ENCODE measurements at places on chromosomes 12 and 14.
A peak's percentile ranks its signal among the peaks of the same experiment; 100 is the strongest.

DNA sequence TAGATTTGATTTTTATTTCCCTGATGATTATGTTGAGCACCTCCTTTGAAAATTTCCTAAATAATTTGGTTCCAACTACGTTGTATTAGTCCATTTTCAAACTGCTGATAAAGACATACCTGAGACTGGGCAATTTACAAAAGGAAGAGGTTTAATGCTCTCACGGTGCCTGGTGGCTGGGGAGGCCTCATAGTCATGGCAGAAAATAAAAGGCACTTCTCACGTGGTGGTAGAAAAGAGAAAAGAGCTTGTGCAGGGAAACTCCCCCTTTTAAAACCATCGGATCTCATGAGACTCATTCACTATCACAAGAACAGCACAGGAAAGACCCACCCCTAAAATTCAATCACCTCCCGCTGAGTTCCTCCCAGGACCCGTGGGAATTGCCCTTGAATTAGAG is 372.3 kb downstream of the RPL10L start:
- no peak for DNase-seq

- no peak for DNase-seq
Measured at GRCh38 chr12:45655743-45656142, 73.8 kb upstream of the ARID2 start.

DNA sequence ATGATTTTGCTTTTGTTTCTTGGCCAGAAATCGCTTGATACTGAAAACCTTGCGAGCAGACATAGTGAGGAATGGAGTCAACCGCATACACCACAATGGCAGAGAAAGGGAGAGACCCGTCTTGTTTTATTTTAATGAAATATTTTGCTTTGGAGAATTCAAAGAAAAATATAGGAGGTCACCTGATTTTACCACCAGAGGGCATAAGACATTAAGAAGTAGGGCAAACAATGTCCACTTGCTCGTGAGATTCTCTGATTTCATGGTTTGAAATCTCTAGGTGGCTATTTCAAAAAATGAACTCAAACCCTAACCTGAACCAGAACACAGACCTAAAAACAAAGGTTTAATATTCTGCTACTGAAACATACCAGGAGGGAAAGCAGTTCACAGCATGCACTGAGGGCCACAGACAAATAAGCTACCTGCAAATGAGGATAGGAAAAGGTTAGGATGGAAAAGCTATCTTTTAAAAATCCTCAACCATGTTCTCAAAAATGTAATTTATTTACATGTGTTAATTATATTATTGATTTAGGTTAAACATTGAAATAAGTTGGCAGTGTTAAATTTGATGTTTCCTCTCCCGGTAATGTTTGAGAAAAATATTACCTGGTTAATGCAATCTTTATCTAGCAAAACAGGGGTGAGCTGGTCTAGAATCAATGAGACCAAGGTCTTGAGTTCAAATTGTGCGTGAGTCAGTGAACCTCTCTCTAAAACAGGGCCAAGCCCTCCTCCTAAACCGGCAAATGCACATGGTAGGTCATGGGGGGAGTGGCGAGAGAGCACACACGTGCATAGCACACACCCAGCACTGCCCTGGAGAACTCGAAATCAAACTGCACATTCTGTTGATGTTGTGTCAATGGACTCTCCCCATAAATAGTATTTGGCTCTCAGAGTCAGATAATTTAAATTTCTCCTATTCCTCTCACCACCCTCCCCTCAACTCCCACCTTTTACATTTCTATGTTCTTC is 12.5 kb downstream of the IFNG-AS1 start:
- no peak for DNase-seq

- no peak for DNase-seq
Measured at GRCh38 chr12:132373901-132374611, 44.7 kb upstream of the GALNT9 start.

- no peak for DNase-seq
Measured at GRCh38 chr12:50042693-50043092, 14.7 kb upstream of the ASIC1 start.

- no peak for DNase-seq
Measured at GRCh38 chr14:42671636-42672035, 1065.0 kb downstream of the LRFN5 start.

DNA sequence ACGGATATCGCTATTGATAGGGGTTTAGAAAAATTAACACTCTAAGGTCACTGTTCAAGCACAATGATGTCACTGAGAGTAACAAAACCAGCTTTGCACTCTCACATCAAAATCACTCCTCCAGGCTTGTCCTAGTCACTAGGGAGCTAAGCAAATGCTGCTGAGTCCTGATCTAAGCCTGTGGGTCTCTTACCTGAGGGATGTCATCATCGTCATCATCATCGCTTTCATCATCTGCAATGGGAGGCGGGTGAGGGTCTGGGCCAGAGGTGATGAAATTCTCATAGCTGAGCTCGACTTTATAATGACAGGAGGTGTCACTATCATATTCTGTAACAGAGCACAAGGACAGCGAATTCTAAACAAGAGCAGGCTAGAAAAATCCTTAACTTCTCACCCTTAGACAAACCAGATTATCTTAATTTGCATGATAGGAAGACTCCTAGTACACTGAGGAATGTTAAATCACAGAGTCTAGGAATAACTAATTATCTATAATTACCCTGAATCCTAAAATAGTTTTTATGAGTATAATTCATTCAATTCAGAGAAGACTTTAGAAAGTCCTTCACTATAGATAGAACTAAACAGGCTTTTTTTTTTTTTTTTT is 83.0 kb downstream of the TRAFD1 start:
- DNase-seq, result no peak

DNA sequence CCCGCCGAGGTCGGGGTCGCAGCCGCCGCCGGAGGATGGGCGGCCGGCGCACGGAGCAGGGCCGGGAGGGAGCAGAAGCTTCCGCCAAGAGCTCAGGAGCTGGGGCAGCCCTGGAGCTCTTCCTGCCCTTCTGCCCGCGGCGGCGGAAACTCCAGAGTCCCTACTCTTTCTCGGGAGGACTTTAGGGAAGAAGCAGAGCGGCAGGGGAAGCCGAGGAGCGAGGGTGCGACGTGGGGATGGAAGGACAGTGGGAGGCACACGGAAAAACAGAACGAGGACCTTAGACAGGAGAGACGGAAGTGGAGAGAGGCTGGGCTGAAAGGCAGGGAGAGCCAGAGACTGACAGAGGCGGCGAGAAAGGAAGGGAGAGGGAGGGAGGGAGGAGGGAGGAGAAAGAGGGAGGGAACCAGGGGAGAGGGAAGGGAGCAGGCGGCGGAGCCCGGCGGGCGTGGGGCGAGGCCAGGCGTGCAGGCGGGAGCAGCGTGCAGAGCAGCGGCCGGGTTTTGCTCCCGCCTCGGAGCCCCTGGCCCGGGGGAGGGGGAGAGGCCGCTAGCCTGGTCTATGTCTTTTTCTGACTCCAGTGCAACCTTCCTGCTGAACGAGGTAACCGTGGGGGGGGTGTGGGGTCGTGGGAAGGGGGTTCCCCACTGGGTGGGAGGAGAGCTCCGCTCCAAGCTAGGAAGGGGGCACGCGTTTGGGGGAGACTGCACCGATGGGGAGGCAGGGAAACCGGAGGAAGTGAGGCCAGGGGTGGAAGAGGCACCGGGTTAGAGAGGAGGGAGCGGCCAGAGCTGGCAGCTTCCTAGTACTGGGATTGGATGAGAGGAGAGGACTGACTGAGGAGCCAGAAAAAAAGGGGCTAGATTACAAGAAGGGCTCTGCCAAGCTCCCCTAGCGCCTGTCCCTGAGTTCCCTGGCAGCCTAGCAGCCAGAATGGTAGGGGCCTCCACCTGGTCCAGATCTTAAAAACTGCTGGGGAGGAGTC is 2.9 kb upstream of the CACNB3 start:
- DNase-seq, result no peak

DNA sequence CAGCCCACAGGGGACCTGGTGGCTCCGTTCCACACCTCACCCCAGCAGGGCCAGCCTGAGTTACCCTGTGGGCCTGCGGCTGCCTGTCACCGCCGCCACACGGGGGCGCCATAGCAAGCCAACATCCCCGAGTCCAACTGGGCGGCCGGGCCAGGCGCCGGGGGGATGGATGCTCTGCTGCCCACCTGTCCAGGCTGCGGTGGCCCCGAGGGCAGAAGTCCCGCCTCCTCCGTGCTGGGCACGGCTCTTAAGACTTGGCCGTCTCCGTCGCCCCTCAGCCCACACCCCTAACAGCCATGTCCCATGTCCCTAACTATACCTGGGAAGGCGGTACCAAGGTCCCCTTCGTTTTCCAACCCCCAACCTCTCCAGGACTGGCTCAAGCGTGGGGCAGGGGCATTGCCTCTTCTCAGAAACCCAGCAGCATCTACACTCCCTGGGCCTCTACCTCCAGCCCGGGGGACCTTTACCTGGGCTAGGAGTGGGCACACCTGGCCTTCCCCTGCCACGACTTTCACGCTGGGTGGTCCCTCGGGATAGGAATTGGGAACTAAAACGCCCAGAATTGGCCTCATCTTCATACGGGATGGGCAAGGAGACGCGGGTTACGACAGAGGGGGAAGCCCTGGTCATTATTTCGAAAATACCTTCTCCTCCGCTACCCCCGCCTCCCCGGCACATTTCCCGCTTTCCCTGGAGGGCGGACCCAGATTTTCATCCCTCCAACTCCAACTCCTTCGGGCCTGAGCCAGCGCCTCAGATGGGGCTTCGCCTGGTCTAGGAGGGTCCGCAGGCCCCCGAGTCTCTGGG is 1.1 kb upstream of the CYP46A1 start:
- peak; percentile 51 for DNase-seq

- DNase-seq, result no peak
Measured at GRCh38 chr14:104435147-104436046, 144.2 kb upstream of the C14orf180 start.

DNA sequence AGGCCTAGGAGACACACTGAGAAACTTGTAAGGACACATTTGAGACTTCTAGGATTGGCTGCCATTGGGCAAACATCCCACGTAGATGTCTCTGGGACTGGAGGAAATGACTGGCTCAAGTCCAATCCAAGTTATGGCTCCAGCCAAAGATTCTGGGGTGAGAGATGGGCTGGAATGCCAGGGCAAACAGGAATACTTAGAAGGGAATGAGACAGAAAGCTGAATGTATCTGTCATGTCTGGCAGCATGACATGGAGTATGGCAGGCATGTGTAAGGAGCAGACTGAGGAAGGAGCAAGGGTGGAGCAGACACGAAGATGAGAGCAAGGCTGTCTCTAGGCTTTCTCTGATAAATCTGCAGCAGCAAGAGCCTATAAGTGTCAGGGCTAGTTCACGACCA is 209.2 kb downstream of the PHLDA1 start:
- DNase-seq, result no peak

- no peak for DNase-seq
Measured at GRCh38 chr12:89883630-89884389, 175.2 kb upstream of the ATP2B1 start.

- no peak for DNase-seq
Measured at GRCh38 chr12:117761528-117762100, 207.2 kb downstream of the KSR2 start.

- no peak for DNase-seq
Measured at GRCh38 chr14:74265301-74265965, 26.2 kb downstream of the VSX2 start.

DNA sequence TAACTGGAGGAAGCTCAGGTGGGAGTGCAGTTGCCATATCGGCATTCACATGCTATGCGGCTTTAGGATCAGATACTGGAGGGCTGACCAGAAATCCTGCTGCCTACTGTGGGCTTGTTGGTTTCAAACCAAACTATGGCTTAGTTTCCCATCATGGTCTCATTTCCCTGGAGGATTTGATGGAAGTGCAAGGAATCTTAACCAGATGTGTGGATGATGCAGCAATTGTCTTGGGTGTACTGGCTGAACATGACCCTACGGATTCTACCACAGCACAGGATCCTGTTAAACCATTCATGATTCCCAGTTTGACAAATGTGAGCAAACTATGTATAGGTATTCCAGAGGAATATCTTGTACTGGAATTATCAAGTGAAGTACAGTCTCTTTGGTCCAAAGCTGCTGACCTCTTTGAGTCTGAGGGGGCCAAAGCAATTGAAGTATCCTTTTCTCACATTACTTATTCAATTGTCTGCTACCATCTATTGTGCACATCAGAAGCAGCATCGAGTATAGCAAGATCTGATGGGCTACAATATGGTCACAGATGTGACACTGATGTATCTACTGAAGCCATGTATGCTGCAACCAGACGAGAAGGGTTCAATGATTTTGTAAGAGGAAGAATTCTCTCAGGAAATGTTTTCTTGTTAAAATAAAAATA is 42.9 kb downstream of the RALGAPA1 start:
- no peak for DNase-seq

DNA sequence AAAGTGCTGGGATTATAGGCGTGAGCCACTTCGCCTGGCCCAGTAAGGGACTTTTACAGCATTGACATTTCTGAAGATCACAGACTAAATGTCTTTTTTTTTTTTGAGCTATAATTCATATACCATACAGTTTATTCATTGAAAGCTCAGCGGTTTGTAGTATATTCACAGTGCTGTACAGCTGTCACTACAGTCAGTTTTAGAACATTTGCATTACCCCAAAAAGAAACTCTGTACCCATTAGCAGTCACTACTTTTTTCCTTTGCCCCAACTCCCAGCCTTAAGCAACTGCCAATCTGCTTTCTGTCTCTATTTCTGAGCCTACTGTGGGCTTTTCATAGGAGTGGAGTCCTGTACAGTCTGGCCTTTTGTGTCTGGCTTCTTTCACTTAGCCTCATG is 8.2 kb downstream of the BRI3BP start:
- DNase-seq, result no peak

GRCh38 chr12:102993537-102993936 is 36.1 kb downstream of the ASCL1 start:
- DNase-seq, result no peak

GRCh38 chr14:50333014-50333509 is 20.9 kb downstream of the DMAC2L start:
- no peak for DNase-seq

GRCh38 chr12:4796694-4797482 is 76.7 kb downstream of the GALNT8 start:
- no peak for DNase-seq

DNA sequence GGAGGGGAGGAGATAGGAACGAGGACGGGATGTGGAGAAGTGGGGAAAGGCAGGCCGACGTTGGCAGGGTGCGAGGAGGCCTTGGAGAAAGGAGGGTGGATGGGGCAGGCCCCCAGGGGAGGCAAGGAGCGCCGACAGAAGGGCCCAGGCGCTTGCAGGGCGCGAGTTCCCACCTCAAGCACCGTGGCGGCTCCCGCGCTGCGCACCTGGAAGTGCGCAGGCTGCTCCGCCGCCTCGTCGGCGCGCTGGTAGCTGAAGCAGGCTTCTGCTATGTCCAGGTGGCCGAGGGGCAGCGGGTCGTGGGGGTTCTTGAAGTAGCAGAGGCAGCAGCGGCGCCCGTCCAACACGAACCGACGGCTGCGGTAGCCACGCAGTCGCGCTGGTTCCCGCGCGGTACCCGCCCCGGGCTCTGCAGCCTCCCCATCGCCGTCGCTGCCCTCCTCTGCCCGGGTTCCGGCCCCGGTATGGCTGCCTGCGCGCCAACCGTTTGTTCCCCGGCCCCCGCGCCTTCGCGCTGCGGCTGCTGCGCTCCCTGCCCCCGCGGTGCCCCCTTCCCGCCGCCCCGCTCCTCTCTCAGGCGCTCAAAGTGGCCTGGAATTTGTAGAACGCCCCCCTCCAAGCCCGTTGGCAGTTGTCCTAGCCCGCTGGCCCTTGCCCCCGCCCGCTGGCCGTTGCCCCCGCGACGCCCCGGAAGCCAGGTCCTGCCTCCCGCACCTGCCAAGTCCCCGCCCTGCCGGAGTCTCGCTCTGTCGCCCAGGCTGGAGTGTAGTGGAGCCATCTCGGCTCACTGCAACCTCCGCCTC is 1.1 kb upstream of the ACTR6 start:
- DNase-seq, result peak; percentile 38

Data from activated CD8-positive, alpha-beta memory T cell treated with anti-CD3 and anti-CD28 coated beads for 1 hour (primary cell).